ENCODE measurements at places on chromosomes 13 and 19.

DNA sequence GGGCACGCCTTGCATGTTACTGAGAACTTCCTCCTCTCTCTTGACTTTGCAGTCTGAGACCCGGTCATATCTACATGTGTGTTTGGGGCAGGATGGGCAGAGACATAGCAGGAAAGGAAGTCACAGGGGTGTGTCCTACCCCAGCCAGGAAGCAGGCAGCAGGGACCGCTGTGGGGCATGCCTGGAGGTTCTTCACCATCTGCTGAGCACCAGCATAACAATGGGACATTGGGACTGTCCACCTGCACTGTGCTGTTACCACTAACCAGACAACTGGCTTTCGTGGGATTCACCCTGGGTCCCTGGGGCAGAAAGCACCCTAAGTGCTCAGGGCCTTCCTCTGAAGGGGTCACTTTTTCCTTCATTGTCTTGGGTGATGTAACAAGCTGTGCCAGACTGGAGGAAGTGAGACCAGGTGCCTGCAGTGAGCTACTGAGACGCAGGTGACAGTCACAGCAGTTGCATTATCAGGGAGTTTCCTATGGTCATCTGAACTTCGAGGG lies 2.6 kb upstream of the HAUS5 start:
- no peak for DNase-seq

DNA sequence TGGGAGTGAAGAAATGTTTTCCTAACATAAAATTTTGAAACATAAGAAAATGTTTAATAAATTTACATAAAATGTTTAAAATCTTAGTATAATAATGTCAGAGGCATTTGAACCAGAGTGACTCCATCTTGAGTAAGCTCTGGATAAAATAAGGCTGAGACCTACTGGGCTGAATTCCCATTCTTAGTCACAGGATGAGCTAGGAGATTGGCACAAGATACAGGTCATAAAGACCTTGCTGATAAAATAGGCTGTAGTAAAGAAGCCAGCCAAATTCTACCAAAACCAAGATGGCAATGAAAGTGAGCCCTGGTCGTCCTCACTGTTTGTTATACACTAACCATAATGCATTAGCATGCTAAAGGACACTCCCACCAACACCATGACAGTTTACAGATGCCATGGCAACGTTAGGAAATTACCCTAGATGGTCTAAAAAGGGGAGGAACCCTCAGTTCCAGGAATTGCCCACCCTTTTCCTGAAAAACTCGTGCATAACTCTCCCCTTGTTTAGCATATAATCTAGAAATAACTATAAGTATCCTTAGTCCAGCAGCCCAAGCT lies 1184.0 kb downstream of the UQCRFS1 start:
- no peak for DNase-seq

DNA sequence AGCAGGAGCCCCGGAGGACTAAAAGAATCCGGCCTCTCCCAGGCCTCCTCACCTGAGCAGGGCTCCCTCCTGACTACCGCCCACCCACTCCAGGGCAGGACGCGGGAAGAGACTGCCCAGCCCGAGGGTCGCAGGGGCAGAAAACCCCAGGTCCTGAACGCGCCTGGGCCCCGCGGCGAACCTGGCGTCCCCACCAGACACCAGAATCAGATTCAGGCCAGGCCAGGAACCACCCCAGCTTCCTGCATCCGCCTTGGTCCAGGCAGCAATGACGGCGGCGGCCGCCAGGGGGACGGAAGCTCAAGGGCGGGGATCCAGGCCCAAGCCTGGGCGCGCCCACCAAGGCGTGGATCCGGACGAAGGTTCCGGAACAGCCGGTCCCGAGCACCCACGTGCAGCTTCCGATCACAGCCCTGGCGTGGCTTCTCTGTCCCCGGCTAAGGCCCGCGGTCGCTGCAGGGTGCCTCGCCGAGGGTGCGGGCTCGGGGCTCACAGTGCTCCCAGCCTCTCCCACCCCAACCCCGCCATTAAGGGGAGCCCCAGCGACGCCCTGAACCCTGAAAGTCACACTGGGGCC lies 3.6 kb downstream of the LGALS7 start:
- DNase-seq, result peak; percentile 85

- DNase-seq, result no peak
These were observed 189.9 kb downstream of the DACH1 start for GRCh38 chr13:71677124-71677523.

- DNase-seq, result no peak
These were observed 24.4 kb downstream of the MBD3L2B start for GRCh38 chr19:6996810-6997209.

Measured in hematopoietic multipotent progenitor cell treated with erythropoietin and hydrocortisone succinate and interleukin-3 and kit ligand, for 17 days (in vitro differentiated cells).